T follicular helper cell (primary cell): ENCODE measurements at places on chromosomes 6 and 20.

- DNase-seq, result no peak
Measured at GRCh38 chr6:24387818-24388217, 14.9 kb upstream of the MRS2 start.

DNA sequence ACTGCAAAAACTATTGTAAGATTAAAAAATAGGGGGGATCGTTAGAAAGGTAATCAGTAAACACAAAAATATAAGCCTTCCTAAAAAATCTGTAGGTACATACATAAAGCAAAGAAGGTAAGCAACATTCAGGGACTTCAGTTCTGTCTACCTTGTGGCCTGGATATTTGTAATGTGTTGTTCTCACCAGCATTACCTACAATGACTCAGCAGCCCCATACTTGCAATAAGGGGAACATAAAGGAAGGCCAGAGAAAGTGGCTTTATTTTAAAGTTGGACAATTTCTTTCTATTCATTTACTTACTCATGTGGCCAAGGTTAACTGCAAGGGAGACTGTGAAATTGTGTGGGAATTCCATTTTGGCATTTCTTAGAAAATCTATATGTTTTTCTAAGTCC, 277.2 kb upstream of the PREP start:
- no peak for DNase-seq

DNA sequence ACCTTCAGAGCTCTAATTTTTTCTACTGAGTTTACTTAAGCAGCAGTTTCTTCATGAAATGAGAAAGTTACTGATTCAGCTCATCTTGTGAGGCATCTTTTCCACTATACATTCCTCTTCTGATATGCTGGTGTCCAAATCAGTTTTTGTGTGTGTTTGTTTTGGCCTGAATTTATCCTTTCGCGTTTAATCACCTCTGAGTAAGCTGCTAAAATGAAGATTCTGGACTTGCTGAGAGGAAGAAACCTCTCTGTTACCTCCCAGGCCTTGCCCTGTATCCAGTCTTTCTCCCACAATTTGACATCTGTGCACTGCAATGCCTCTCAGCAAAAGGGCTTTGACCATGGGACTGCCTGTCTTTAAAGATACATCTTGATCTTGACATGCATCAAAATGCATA, 536.2 kb upstream of the NRSN1 start:
- no peak for DNase-seq

- no peak for DNase-seq
Measured at GRCh38 chr6:12313306-12313991, 23.3 kb downstream of the EDN1 start.

DNA sequence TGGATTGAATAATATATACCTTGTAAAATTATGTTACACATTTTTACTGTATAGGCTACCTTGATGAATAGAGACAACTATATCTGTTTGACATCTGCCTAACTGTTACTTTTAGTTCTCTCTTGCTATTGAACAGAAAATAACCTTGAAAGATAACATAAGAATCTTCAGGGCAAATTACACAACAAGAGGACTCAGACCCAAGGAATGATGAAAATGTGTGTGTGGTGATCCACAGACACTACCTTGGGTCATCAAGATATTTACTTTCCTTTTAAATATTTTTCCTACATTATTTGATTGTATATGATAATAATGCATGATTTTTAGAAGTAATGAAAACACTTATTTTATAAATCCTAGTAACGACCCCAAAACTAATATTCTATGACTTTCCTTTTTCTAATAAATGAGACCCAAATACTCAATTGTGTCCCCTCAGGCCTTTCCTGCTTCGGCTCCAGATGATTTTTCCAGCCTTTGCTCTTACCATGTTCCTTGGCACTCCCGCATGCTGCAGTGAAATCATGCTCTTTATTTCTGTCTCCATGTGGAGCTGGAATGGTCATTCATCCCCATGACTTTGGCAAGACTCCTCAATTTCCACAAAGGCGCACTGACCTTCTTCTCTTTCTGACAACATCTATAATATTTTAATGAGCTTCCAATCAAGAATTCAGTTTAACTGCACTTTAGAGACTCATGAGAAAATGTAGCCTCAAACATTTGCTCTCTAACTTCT, 187.6 kb downstream of the EPM2A start:
- DNase-seq, result no peak

- DNase-seq, result no peak
Measured at GRCh38 chr20:10861090-10861489, 187.3 kb upstream of the JAG1 start.

DNA sequence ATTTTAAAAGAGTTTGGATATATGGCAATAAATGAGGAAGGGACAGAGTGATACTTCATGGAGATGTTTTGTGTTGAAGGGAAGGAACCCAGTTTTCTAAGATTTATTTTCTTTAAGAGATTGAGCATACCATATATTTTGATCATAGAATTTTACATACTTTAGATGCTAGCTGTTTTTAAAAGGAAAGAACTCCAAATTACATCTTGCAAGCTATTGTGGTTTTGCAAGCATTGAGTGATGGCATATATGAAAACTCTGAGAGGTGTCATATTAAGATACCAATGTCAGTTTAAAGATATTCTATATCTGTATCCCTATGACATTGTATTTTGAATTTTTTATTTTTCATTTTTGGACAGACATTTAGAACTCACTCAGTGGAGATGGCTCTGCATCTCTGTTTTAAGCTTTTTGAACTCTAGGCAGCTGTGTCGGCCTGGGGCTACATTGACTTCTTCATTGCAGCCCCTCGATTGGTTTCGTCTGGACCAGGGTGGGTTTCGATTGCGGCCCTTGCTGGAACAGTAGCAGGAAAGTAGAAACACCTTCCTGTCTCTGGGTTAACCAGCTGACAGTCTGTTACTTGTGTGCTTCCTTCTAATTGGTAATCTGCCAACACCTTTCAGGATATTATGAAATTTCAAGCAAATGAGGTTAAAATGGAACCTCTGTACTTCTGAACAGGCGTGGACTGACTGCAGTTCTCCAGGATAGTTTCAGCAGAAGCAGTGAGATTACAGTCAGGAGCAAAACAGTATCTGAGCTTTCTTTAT, 14.0 kb downstream of the IGF2R start:
- DNase-seq, result no peak

- no peak for DNase-seq
Measured at GRCh38 chr6:107102414-107102805, 12.9 kb downstream of the BEND3 start.

DNA sequence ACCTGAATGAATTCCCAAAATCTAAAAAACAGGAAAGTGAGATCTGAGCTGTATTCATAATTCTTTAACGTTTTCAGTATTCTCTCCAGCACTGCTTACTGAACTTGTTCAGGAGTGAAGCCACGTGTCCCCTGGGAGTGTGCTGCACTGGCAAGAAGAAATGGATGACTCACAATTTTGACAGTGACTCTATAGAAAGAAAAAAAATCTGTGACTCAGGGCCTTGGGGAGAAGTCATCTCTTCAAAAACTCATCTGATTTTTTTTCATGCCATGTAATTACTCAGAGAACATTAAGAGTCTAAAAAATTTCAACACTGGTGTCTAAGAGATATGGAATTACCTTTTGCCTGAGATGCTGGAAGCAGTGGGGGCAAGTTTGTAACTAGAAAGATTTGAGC, 39.7 kb downstream of the ANKEF1 start:
- DNase-seq, result no peak

DNA sequence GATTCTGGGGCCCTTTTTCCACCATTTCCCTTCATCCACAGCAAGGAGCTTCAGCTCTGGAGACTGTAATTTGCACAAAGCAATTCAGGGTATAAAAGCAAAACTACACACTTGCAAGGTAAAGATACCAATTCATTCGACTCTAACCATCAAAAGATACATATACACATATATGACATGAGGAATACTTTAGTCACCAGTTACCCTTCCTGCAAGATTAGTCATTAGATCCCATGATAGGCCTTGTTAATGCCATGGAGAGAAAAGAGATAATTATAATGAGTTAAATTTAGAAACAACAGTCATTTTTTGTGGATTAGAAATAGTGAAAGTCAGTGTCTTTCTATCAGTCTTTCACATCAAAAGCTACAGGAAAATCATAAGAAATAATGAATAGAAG, 204.2 kb downstream of the KCNQ5 start:
- no peak for DNase-seq

DNA sequence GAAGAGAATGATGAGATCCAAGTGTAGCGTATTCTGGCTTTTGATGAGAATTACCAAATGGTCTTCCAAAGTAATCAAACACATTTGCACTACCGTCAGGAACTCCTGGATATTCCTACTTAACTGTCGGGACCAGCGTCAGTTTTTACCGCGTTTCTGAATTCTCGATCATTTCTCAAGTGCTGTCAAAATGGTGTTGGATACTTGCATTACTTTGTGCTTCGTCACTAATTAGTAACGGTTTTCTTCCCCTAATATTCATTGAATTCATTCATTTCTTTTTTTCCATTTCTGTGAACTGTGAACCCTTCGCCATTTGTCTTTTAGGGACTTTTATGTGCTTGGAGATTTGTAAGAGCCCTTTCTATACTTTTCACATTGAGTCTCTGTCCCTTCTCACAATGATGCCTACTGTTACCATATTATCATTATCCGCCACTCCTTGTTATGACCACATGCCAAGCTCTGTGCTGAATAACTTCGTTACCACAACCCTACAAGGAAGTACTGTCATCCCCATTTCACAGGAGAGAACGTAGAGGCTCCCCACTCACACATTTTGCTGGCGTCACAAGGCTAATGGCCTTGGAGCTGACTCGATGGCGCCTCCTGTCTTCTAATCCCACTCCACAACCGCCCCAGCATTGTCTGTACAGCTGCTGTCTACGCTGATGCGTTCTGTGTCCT, 74.2 kb upstream of the QKI start:
- DNase-seq, result no peak
